ENCODE measurements at places on chromosomes 7 and 10.

GRCh38 chr10:97850446-97850845, 803 bp downstream of the GOLGA7B start:
- no peak for DNase-seq

GRCh38 chr7:155506854-155507337, 39.5 kb downstream of the CNPY1 start:
- no peak for DNase-seq

- DNase-seq: no peak
Observed at GRCh38 chr10:6781133-6781770, 201.2 kb upstream of the PRKCQ start.

GRCh38 chr10:124642088-124642710, 102.0 kb downstream of the FAM53B start:
- no peak for DNase-seq

DNA sequence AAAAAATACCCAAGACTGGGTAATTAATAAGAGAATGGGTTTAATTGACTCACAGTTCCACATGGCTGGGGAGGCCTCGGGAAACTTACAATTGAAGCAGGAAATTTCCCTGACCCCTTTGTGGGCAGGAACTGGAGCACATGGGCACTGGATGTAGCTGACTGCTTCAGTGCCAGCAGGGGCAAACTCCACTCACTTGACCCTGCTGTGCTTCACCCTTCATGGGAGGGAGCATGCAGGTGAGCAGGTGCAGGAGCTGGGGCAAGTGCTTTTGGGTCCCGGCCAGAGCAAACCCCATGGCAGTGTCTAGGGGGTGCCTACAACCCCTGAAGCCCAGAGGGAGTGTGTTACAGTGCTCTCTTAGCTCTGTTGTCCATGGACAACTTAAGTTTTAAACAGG, 132.6 kb downstream of the AKR1D1 start:
- no peak for DNase-seq

GRCh38 chr7:77223261-77223660, 23.6 kb upstream of the FGL2 start:
- DNase-seq: no peak

DNA sequence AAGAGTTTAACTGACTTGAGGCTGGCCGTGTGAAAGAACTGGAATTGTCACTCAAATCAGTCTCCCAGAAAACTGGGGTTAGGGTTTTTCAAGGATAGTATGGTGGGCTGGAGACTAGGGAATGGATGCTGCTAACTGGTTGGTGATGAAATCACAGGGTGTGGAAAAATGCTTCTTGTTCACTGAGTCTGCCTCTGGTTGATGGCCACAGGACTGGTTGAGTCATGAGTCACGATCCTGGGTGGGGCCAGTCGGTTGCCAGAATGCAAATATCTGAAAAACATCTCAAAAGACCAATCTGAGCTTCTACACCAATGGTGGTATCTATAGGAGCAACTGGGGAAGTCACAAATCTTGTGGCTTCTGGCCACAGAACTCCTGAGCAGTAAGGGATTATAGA, 16.3 kb upstream of the BAMBI start:
- DNase-seq: no peak

GRCh38 chr7:50121286-50121685, 28.2 kb upstream of the ZPBP start:
- no peak for DNase-seq

GRCh38 chr10:43044448-43044921, 32.4 kb upstream of the RET start:
- DNase-seq: no peak

GRCh38 chr10:116146372-116147140, 126.5 kb downstream of the GFRA1 start:
- no peak for DNase-seq

DNA sequence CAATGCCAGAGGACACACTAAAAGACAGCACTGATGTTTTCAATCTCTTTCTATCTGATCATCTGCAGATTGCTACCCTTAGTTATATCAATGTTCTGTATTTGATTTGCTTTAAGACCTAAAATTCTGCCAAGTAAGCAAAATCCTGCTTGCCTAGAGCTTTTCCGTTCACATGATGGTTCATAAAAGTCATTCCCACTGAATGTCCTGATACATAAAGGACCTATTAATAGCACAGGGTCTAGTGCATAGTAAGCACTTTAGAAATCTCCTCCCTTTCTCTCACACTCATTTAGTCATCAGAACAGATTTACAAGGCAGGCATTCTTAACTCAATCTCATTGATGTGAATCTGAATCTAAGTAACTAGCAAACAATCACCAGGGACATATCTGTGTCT, 68.8 kb downstream of the PCGF5 start:
- no peak for DNase-seq

DNA sequence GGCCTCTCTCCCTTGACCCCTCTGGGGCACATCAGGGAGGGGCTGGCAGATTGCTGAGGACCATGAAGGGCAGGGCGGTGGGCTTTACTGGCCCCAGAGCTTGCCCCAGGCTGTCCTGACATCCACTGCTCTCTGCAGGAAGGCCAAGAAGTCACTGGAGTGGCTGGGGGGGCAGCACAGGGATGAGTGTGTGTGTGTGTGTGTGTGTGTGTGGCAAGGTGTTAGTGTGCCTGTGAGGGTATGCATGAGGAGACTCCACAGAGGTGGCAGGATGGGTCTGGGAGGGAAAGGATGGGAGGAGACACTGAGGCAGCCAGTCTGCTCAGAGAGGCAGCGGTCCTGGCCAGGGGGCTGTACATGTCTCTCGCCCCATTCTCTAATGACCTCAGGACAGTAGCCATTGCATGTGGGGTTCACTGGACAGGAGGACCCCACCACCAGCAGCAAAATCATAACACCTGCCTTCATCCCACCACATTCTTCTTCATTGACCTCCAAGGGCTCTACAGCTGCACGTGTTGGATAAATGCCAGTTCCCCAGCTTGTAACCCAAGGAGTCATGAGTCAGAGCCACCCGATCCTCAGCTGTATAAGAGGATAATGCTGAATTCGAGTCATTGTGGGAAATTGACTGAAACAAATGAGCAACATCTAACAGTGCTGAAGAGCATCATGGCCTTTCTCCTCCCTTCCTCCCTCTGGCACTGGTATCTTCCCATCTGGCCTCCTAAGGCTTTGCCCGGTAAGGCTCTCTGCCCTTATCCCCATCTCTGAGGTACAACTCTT, 720.5 kb downstream of the GRID1 start:
- DNase-seq: no peak

DNA sequence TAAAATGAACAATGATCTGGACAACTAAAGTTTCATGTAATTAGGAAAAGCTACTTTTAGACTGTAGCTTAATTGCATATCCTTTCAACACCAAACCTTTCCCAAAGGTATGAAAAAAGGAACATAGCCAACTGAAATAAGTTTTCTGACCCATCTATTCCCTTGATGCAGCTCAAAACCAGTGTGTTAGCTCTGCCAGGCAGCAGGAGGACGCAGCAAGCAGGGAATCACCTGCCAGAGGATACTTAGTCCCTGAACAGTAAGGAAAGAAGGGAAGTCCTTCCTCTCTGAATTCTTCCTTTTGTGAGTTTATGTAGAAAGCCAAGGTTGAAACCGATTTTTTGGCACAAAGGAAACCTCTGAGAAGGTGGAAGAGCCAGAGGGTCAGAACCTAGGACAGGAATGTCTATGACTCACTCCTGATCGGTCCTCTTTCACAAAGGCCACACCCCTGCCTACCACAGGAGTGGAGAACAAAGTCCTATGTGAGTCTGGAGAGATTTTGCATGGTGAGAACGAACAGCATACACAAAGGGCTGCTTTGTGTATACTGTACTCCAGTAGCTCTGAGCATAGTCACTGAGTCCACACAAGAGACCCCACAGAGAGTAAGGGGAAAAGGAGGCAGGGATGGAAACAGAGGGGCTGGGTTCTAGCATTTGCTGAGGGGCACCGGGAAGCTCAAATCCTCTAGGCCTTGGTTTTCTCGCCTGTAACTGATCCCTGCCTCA, 68.8 kb upstream of the GSDME start:
- DNase-seq: no peak

DNA sequence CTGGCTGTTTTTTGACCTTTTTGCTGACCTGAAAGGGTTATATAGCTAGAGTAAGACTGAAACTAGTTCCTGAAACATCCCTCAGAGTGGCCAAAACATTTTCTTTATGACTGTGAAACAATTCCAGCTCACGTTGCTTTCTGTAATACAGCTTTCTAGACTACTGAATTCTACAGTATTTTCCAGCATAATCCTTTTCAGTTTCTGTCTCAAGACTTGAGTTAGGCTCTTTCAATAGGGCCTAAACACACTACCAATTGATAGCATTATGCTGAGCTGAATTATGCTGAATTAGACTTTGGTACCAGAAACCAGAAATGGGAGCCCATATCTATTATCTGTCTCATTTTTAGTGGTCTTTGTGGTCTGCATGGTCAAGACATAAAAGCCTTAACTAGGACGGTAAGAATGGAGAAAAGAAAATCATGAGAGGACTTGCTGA, 72.6 kb downstream of the EPDR1 start:
- no peak for DNase-seq

GRCh38 chr10:53744176-53744575, 971.6 kb upstream of the MBL2 start:
- DNase-seq: no peak

- no peak for DNase-seq
Observed at GRCh38 chr10:89351412-89351779, 23.6 kb downstream of the IFIT3 start.

DNA sequence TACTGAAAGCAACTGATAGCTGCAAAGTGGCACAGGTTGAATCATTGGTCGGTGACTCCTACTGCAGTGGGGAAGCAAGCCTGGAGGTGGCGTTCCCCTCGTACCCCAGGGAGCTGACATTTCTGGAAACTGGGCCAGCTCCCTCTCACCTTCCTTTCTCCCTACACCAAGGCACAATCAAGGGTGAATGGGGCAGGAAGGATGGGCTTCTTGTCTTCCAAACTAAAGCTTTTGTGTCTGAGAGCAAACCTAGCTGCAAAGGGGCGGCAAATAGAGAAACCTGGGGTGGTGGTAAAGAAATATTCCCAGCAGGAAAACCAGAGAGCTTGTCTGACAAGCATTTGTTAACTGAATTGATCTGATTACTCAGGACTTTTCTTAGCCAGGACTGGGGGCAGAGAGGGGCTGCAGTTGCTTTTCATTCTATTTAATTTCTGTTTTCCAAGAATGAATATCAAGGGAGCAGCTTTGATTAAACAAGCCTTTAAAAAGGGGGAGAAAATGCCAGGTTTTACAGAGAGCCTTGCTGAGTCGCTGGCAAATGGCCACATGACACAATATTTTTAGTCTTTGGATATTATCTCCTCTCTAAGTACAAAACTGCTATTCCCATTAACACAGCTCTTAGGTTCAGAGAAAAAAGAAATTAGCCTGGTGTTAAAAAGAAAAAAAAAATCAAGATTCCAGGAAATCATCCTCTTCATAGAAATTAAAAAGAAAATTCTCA, 27.8 kb downstream of the CDHR3 start:
- DNase-seq: no peak

GRCh38 chr7:13692548-13692947, 296.9 kb downstream of the ETV1 start:
- no peak for DNase-seq

DNA sequence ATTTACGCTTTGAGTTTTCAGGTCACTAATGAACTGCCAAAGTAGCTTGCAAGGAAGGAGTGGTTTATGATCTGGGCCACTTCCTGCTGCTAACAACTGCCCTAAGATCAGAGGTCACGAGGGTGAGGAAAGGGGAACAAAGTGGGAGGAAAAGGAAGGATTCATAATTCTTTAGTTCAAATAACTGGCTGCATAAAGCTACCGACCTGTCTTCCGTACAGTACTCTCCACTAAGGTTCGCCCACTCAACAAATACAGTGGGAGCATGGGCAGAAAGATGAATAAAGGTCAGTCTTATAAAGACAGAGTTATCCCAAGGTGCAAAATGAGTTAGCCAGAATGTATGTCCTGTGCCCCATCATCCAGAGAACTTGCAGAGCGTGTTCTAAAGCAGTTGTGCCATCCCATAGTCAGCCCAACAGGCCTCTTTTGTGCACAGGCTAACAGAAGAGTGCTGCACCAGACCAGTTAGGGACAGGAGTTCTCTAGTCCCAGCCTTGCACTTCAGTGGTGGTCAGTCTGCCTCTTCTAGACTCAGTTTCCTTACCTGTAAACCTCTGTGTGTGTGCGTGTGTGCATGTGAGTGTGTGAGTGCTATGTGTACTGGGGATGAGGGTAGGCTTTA, 65.9 kb downstream of the CREB3L2 start:
- no peak for DNase-seq

DNA sequence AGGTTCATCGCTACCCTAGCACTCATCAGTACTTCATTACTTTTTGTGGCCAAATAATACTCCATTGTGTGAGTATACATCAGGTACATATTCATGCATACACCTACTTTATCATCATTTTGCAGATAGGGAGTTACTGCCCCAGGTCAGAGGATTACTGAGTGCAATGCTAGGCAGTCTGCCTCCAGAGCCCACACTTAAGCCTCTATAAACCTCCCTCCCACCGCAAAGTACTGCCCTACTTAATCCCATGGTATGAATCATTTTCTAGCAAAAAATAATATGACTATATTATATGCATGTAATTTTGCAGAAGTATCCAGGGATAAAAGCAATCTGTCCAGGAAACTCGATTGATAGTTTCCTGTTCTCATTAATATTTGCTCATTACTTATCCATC, 194.3 kb downstream of the GRID1 start:
- no peak for DNase-seq

All from activated CD4-positive, CD25-positive, alpha-beta regulatory T cell (primary cell).